ENCODE measurements at places on chromosomes 6 and 20.

- no peak for DNase-seq
These were observed 241.0 kb downstream of the SLC24A3 start for GRCh38 chr20:19453410-19453809.

DNA sequence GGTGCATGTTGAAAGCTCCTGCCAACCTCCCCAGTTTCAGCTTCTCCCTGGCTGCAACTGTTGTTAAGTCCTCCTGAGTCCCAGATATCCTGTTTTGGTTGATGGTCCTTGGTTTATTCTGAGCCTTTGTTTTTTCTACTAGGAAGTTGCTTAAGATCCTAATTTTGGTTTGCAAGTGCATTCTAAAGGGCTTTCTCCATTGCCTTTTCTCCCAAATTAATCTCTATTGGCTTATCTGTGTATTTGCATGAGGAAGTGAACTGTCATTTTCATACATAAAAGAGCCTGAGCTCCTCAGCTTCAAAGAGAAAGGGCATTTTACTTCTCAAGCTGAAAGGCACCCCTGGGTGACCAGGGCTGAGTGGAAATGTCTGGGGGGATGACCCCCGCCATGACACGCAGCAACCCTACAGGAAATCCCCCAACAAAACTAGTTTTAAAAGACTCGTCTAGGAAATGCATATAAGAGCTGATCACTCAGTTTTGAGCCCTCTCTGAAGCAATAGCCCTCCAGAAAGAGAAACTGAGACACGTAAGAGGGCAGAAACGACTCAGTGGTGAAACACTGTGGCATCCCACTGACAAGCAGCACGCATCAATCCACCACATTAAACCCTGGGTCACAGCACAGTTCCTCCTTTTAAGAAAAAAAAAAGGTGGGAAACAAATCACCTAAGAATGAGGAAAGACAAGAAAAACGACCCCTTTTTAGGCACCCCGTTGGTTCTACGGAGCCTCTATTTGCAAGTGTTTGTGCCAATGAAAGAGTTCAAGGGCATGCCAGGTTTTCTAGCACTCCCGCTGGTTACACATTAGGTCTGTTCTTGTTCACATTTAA, 140.9 kb downstream of the THBS2 start:
- DNase-seq, result no peak

DNA sequence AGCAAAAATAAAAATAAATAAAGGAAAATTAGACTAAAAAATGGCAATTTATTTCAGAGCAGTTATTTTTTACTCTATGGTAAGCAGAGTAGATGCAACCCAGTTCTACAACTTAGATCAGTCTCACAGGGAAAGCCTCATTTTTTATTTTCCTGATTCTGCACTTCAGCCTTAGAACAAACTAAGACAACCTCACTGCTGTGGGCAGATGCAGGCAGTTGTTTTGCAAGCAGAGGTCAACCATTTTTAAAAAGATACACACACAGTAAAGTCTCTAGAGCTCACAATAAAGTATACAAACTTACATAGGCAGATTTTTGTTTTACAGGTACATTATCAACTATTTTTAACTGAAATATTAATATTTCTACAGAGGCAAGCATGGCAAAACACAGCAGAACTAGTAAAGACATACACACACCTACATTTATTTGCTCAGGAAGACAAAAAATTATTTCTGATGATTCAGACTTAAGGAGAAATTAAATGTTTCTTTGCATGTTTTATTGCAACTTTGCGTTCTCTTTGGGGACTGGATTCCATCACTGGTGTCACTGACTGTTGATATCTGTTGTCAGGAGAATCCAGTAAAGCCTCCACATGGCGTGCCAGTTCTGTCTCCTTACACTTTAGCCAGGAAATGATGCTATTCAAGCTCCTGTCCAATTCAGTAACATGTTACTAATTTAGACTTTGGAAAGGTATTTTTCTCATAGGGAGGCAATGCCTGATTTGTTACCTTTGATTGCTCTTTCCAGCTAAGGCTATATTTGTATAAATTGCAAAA, 102.7 kb downstream of the TRDN start:
- DNase-seq, result no peak

GRCh38 chr20:16816192-16816591, 68.0 kb downstream of the OTOR start:
- DNase-seq, result no peak

DNA sequence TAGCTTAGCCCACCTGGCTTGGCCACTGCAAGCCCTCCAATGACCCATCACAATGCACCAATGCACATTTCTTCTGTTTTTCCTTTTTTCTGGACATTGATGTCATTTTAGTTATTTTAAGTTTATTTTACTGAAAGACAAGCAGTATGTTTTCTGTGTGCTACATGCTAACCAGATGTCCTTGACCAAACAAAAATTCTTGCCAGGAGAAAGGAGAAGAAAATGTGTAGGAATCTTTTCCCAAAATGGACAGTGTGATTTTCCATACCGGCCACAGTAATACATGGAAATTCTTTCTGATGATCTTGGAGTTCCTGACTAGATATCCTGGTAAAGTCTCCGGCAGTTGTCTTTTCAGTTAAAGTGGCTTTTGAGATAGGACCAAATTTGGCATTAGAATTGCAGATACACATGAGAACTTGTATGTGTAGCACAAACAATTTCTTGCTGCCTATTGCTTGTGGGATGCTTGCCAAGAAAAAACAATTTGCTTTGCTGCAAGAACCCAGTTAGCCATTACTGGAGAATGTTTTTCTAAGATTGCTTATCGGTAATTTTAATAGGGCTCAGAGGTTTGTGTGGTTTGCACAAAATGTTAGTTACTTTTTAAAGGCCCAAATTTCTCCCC, 696.5 kb upstream of the CITED2 start:
- no peak for DNase-seq

GRCh38 chr6:35674594-35674993, 14.1 kb downstream of the FKBP5 start:
- no peak for DNase-seq

DNA sequence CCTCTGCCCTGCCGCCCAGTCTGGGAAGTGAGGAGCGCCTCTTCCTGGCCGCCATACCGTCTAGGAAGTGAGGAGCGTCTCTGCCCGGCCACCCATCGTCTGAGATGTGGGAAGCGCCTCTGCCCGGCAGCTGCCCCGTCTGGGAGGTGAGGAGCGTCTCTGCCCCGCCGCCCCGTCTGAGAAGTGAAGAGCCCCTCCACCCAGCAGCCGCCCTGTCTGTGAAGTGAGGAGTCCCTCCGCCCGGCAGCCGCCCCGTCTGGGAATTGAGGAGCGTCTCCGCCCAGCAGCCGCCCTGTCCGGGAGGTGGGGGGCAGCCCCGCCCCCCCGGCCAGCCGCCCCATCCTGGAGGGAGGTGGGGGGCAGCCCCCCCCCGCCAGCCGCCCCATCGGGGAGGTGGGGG, 27.8 kb downstream of the SNHG17 start:
- no peak for DNase-seq

DNA sequence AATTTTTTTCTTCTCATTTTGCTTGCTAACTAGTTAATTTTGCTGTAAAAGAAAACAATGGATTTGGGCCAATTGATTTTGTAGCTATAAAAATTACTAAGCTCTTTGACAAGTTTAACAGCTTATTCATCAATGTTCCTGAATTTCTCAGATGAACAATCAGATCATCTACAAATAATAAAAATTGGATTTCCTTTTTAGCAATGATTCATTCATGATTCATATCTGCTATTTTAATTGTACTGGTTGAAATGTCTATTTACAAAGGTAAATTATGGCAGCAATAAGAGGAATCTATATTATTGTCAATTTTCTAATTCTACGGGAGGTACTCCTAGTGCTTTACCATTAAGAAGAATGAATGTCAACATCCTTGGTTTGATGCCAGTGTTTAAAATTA, 178.8 kb upstream of the BTBD3 start:
- no peak for DNase-seq

Measured in stimulated activated CD8-positive, alpha-beta memory T cell treated with anti-CD3 and anti-CD28 coated beads, Interleukin-7, amount 100 ng/mL, for 4 hours (primary cell).